Stimulated activated CD8-positive, alpha-beta memory T cell treated with anti-CD3 and anti-CD28 coated beads, Interleukin-15, amount 100 ng/mL, for 24 hours (primary cell): ENCODE measurements at places on chromosomes 1 and 21.

- no peak for DNase-seq
Measured at GRCh38 chr1:162011337-162012012, 12.2 kb downstream of the OLFML2B start.

DNA sequence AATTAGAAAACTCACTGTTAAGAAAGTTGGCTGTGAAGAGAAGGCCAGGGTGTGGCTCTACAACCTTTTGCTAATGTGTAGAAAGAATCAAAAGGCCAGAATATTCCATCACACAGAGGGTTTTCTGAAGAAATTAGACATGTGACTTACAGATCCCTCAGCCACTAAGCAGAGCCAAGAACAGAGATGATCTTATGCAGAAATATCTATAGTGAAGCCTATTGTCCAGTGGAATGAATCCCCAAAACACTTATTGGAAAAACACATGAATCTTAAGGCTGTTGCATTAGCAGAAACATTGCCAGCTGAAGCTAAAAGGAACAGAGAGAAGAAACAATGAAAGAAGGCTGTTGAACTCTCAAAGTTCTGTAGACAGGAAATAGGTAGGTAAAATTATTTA lies 979.2 kb downstream of the MRPL39 start:
- DNase-seq: no peak

DNA sequence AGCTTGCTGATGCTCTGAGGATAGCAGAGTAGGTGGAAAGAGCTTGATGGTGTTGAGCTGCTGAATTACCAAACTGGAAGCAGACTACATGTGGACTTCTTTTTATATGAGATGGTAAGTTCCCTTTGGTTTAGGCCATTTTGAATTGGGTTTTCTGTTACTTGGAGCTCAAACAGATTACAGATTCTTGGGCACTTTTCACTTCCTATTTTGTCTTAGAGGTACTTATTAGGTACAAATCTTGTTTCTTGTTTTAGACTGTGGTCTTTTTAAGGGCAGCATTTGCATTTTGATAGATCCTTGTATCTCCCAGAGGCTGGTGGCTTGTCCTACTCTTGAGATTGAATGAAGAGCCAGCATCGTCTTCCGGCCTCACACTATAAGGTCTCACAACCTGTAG lies 70.2 kb downstream of the GADD45A start:
- no peak for DNase-seq

DNA sequence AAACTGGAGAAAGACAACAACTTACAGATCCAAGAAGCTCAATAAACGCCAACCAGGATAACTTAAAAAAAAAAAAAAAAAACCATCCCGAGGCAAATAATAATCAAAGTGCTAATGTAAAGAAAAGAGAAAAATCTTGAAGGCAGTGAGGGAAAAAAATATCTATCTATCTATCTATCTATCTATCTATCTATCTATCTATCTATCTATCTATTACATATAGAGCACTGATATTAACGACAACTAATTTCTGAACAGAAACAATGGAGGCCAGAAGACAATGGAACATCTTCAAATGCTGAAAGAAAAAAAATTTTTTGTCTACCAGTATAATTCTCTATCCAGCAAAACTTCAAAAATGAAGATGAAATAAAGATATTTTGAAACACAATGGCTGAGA lies 18.0 kb downstream of the PACC1 start:
- no peak for DNase-seq

DNA sequence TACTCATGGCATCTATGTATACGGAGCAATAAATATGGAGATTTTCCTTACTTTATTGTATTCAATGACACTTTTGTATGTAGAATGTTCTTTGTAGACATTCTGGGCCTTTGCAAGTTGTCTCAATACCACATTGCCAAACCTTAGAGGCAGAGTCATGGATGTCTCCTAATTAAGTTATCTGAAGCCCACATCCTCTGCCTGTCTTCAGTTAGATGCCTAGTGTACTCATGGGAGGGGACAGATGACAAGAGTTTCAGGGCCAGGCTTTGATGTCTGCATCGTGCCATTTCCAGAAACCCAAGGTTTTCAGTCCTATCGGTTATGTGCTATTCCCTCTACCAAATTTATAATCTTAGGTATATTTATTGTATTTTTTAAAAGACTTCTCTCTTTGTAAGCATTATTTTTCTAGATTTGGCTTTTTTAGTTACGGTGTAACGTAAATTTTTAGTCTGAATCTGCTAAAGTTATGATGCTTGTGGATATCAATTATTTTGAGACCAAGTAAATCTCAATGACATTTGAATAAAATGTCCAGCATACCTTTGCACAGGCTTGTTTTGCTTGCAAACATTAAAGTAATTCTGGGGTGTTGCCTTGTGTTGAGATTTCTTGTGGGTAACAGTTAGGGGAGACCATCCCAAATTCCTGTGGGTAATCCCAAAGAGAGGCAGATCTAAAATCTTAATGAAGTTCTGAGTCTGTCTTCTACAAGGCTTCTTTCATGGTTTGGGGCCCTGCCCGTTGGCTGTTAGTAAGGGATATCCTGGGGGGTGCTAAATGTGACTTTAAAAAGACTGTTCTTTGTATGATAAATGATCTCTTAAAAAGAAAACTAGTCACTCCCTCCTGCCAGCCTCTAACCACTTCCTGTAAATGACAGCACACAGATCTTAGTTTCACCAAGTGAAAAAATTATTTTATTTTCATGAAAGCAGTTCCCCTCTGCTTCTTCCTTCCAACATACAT lies 8.0 kb upstream of the MACF1 start:
- DNase-seq: no peak

GRCh38 chr1:231583376-231583775 lies 43.2 kb upstream of the DISC1 start:
- no peak for DNase-seq

GRCh38 chr1:11831945-11832725 lies 15.4 kb downstream of the NPPA start:
- no peak for DNase-seq

GRCh38 chr1:12640958-12641272 lies 3.0 kb upstream of the AADACL4 start:
- DNase-seq: no peak

- no peak for DNase-seq
Measured at GRCh38 chr1:174789399-174789798, 210.3 kb upstream of the CACYBP start.

DNA sequence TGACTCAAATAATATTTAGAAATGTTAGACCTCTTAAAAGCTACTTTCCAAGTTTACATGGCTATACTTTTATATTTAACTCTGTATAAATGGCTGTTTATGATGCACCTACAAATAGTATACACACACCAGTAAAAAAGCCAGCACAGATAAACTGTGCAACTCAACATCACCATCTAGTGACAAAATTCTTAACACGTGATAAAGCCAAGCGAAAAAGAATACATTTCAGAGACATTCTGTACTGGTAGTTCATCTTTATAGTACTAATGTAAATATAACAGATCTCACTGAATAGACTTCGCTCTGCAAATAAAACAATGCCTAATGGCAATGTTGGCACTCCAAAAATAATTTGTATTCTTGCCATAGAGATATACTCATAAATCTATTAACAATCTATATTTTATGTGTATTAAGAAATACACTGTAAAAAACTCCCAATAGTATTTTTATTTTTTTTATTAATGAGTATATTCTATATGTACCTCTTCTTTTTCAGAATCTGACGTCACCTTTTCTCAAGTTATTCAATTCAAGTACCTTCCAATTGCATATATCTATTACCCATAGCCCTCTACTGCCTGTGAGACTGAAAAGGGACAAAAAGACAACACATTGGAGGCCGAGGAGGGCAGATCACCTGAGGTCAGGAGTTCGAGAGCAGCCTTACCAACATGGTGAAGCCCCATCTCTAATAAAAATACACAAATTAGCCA lies 100.2 kb downstream of the DPYD start:
- no peak for DNase-seq

DNA sequence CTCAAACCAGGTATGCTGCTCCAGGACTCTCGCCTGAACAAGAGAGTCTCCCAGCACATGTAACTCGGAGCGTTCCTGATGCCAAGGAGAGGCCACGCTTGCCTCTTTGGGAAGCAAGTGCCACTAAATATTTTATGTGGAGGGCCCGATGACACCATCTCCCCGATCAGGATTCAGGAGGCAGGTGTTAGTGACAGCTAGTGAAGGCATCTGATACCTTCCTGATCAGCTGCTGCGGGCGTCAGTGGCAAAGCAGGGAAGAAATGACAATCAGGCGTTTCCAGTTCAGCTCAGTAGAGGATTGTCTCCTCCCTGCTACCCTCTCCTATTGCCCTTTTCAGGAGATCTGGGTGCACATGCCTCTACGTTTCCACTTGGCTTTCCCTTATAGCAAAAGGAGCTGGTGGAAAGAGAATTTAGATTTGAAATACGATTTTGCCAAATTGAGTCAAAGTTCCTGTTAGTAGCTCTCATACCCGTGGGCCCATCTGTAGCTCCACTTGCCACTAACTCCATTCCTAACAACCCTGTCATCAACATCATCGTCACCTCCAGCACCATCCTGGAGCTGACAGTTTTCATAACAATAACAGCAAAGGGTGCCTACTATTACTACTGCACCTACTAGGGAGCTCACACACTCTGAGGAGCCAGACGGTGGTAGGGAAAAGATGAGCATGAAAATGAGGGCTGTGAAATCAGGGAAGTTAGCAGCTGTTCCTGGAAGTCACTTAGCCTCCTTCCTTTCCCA lies 21.6 kb downstream of the PLXNA2 start:
- DNase-seq: no peak

DNA sequence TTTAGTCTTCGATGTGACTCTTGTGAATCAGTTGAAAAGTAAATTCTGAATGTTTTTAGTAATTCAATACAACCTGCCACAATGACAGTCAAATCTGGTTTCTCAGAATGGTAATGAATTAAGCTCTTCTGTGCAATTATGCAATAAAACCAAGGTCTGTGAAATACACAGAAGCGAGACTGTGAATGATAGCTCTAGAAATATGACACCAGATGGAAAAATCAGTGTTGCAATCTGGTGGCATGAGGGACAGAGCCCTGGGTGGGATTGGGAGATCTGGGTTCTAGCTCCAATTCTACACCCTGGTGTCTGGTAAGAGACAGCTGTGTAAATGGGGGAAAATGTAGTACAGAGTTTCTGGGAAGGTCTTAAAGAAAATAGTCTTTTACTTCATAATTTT lies 586.4 kb upstream of the ZRANB2 start:
- DNase-seq: no peak

- no peak for DNase-seq
Measured at GRCh38 chr1:8782001-8782620, 35.3 kb downstream of the RERE start.

- DNase-seq: no peak
Measured at GRCh38 chr1:154877370-154877974, 7.4 kb upstream of the KCNN3 start.

- DNase-seq: no peak
Measured at GRCh38 chr1:97010566-97011264, 289.1 kb downstream of the PTBP2 start.

DNA sequence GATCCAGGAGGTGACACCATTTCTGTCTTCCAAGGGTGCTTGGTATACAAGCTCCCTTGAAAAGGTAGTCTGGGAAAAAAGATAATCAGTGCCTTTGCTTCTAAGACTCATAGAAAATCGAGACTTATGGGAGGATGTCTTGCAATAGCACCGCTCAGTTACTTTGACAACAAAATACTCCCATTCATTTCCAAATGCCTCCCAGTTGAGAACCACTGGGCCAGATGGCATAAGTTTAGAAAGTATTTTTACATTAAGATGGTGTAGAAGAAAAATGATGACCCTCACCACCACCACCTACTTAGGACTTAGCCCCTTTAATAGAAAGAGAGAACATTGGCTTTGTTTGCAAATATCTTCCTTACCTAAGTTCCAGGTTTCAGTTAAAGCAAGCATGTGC lies 4.6 kb downstream of the TRMT13 start:
- DNase-seq: no peak

- DNase-seq: no peak
Measured at GRCh38 chr1:203369666-203370065, 18.7 kb upstream of the FMOD start.

DNA sequence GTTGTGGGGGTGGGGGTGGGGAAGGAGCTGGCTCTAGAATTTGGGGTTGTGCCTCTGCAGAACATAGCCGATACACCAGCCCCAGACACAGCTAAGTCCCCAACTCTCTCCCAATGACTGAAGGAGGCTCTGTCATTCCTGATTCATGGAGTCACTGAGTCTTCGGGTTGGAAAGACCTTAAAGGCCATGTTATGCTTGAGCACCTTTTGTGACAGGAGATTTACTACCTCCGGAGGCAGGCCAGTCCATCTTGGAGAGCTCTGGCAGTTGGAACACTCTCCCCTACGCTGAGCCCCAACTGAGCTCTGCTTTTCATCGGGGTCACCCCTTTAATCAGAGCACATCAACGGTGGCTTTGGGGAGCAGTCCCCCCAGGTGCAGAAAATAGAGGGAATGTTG lies 284.4 kb upstream of the GJB5 start:
- DNase-seq: no peak

- no peak for DNase-seq
Measured at GRCh38 chr1:202237052-202237451, 43.5 kb downstream of the LGR6 start.

DNA sequence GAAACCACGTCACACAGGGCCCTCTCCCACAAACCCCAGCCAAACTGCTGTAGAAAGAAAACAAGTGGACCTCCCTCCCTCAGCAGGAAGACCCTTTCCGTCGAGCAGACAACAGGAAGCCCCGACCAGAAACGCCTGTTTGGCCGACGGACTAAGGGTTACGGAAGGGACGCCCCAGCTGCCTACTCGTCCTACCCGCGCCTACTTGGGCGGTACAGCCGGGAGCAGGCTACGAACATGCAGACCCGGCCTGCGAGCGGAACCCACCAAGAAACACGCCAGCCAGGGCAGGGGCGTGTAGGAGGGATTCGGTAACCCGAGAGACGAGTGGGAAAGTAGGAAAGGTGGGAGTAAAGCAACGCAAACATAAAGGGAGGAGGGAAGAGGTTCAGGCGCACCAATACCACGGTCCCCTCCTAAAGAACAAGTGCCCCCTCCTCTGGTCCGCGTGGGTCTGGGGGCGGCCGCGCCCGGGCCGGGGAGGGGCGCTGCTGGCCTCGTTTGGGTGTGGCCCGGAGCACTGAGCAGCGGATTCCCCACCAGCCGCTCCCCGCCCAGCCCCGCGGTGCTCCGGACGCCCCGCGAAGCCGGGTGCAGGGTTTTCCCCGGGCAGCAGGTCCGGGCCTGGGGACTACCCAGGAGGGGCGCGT lies 450 bp downstream of the S100A10 start:
- DNase-seq: no peak

- DNase-seq: no peak
Measured at GRCh38 chr1:30375156-30375555, 348.2 kb downstream of the MATN1 start.

GRCh38 chr1:206770531-206771337 lies at the start of gene IL19:
IL19 (plus strand) TSS chr1:206770773; CDS start chr1:206836663, 65,890 bp downstream.
- no peak for DNase-seq

DNA sequence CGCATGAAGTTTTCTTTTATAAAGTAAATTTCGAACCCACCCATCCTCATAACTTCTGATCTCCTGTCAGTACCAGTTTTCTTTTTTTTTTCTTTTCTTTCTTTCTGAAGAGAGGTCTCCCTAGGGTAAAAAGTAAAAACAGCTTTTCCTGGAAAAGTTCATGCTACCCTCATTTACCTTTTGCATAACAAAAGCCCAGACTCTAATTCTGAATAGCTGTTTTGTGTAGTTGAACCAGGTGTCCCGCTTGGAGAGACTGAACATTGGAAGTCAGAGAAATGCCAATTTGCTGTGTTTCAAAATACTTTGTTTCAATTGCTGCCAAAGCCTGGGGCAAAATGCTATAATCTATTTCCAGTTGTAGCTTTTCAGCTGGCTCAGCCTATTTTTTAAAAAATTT lies 113.7 kb upstream of the RUNX1 start:
- DNase-seq: no peak

GRCh38 chr1:69377507-69377906 lies 190.2 kb upstream of the LRRC7 start:
- DNase-seq: no peak
